ENCODE measurements at places on chromosomes 7 and 10. TPM values are rescaled to one million over a fixed set of nuclear protein-coding genes. Genes with fewer than 3 reads are reported as not detected.

Gene FAM180A
- total RNA-seq, result not detected

Gene EVX1
- total RNA-seq, result not detected

Gene COPS6
- total RNA-seq, result 119 TPM

Gene SLC26A3
- not detected for total RNA-seq

Gene LRWD1
- total RNA-seq, result 21.8 TPM

Gene UCMA
- total RNA-seq, result not detected

Gene BLVRA
- total RNA-seq, result 32.2 TPM

Gene CASTOR2
- total RNA-seq, result 5.7 TPM

Gene TFPI2
- not detected for total RNA-seq

Gene SLC16A9
- total RNA-seq, result 2.1 TPM

Gene OR6B1
- total RNA-seq, result not detected

Gene NRG3
- total RNA-seq, result not detected

Gene OR2A12
- total RNA-seq, result not detected

Gene FAM13C
- total RNA-seq, result not detected

Gene GRID2IP
- 0.18 TPM for total RNA-seq

Gene VIPR2
- 4.2 TPM for total RNA-seq

Gene GIMAP4
- 39.1 TPM for total RNA-seq

Gene CYP3A7
- not detected for total RNA-seq

Gene FRAT1
- 2.9 TPM for total RNA-seq

Gene RAPGEF5
- total RNA-seq, result 0.82 TPM
